ENCODE measurements at places on chromosomes 16 and 17.
A peak's percentile ranks its signal among the peaks of the same experiment; 100 is the strongest.

DNA sequence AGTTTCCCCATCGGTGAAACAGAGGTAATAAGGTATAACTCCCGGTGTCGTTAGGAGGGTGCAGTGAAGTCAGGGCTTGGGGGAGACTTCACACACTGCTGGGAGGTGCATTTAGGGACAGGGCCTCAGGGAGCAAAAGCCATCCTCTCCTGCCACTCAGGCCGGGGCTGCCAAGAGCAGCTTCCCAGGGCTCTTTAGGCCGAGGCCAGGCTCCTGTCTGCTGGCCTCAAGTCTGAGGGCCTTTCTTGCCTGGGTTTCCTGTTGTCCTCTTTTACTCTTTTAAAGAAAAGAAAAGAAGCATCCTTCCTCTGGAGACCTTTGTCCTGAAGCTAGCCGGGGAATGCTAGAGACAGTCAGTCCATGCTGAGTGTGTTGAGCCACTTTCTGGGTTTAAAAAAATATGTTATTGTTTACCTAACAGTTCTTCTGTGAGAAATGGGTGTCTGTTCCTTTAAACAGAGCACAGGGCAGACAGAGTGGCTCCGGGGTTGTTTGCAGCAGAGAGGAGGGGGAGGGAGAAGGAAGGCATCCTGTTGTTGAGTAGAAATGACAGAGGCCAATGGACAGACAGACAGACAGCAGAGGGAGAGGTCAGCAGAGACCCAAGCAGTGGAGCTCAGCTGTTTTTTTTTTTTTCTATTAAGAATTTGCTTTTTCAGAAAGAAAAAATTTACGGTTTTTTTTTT lies 79.1 kb downstream of the C17orf67 start:
- no peak for DNase-seq

- DNase-seq, result no peak
Measured at GRCh38 chr17:77842528-77843147, 115.9 kb upstream of the TNRC6C start.

GRCh38 chr16:48918520-48919258 lies 308.7 kb upstream of the N4BP1 start:
- no peak for DNase-seq

DNA sequence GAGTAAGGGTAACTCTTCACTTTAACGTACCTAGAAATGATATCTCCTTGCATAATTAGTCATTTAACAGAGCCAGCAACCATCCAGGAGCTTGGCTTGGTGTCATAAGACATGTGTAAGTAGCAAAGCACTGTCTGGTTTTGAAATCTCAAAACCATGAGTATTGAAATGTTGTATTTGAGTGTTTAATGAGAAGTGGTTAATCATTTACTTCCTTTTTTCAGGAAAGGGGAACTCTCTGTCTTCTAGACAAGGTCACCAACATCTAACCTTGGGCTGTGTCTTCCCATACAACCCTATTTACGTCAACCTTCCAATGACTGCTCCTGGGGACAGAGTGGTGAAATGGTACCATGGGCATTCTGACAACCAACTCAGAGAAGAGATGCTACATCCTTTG lies 27.1 kb downstream of the PMP22 start:
- no peak for DNase-seq

GRCh38 chr17:38725066-38725465 lies 5.1 kb upstream of the CISD3 start:
- no peak for DNase-seq

DNA sequence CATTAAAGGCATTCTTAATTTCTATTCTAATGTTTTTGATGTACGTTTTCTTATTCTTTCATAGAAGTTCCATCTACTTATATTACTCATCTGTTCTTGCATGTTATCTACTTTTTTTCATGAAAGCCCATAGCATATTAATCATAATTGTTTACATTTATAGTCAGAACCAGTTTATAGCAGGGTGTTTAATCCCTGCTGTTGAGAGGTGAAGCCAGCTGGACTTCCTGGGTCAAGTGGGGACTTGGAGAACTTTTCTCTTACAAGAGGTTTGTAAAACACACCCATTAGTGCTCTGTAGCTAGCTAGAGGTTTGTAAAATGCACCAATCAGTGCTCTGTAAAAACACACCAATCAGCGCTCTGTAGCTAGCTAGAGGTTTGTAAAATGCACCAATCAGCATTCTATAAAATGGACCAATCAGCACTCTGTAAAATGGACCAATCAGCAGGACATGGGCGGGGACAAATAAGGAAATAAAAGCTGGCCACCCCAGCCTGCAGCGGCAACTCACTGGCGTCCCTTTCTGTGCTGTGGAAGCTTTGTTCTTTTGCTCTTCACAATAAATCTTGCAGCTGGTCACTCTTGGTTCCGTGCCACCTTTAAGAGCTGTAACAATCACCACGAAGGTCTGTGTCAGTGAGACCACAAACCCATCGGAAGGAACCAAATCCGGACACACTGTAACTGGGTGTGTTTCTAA lies 120.6 kb downstream of the TANC2 start:
- DNase-seq, result no peak

DNA sequence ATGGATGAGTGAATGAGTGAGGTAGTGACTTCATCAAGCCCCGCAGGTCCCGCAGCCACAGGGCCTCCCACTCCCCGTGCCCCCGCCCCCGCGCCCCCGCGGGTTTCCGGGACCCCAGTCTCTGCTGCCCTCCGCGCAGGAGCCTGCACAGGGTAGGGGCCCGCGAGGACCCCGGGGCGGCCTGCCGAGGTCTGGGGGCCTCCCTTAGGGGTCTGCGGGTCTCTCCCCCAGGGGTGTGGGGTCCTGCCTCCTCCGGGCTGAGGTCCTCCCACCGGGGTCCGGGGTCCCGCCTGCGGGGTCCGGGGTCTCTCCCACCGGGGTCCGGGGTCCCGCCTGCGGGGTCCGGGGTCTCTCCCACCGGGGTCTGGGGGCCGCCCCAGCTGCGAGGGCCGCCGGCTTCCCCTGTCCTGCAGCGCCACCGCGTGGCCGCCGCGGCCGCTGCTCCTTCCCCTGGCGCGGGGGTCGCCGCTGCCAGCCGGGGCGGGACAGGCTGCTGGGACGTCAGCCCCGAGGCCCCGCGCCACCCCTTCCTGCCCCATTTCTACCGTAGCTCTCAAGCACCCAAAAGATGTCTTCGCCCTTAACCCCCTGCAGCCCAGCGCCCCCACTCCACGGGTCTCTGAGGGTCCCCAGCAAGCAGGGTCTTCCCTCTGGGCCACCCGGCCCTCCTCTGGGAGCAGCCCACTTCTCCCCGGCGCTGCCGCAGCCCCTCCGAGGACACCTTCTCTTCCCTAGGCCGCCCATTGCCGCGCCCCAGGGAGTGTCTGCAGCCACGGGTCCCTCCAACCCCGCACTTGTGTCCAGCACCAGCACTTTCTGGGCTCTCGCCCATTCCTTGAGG lies 10.4 kb upstream of the CHMP6 start:
- DNase-seq, result peak; percentile 81

DNA sequence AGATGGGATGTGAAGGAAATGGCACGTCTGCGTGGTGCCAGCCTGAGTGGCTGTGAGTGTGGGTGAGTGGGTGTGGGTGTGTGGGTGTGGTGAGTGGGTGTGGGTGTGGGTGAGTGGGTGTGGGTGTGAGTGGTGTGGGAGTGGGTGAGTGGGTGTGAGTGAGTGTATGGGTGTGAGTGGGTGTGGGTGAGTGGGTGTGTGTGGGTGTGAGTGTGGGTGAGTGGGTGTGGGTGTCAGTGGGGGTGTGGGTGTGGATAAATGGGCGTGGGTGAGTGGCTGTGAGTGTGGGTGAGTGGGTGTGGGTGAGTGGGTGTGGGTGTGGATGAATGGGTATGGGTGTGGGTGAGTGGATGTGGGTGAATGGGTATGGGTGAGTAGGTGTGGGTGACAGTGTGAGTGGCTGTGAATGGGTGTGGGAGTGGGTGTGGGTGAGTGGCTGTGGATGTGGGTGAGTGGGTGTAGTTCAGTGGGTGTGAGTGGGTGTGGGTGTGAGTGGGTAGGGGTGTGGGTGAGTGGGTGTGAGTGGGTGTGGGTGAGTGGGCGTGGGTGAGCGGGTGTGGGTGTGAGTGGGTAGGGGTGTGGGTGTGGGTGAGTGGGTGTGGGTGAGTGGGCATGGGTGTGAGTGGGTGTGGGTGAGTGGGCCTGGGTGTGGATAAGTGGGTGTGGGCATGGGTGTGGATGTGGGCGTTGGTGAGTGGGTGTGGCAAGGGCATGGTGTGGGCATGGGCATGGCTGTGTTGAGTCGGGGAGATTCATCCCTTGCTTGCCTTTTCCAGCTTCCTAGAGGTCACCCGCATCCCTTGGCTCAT lies 80.8 kb downstream of the ZDHHC7 start:
- DNase-seq, result no peak
